ENCODE measurements at places on chromosomes 11 and 22.
A peak's percentile ranks its signal among the peaks of the same experiment; 100 is the strongest.

DNA sequence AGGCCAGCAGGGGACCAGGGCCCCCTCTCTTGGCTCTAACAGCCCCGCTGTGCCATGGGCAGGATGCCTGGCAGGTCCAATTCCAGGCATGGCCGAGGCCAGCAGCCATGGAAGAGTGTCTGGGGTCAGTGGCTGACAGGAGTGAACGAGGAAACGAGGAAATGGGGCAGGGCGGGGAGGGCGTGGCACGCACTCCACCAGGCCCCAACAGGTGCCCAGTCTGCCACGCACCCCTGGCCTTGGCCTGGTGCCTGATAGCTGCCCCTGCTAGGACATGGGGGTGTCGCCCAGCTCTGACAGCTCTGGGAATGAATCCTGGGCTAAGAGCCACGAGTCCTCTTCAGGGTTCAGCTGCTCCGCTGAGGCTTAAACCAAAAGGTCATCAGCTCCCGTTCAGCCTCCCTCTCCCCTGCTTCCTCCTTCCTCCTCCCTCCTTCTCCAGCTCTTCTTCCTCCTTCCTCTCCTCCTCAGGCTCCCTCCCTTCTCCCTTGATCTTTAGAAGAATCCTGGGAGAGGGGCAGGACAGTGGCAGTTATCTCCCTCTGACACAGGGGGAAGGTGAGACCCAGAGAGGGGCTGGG lies 11.5 kb upstream of the TBC1D22A start:
- DNase-seq: no peak

GRCh38 chr11:12399355-12399754 lies 22.0 kb downstream of the PARVA start:
- no peak for DNase-seq

GRCh38 chr11:33617672-33618350 lies 82.8 kb downstream of the C11orf91 start:
- no peak for DNase-seq

GRCh38 chr11:117900720-117901440 lies 24.4 kb upstream of the FXYD6 start:
- DNase-seq: peak; percentile 74

DNA sequence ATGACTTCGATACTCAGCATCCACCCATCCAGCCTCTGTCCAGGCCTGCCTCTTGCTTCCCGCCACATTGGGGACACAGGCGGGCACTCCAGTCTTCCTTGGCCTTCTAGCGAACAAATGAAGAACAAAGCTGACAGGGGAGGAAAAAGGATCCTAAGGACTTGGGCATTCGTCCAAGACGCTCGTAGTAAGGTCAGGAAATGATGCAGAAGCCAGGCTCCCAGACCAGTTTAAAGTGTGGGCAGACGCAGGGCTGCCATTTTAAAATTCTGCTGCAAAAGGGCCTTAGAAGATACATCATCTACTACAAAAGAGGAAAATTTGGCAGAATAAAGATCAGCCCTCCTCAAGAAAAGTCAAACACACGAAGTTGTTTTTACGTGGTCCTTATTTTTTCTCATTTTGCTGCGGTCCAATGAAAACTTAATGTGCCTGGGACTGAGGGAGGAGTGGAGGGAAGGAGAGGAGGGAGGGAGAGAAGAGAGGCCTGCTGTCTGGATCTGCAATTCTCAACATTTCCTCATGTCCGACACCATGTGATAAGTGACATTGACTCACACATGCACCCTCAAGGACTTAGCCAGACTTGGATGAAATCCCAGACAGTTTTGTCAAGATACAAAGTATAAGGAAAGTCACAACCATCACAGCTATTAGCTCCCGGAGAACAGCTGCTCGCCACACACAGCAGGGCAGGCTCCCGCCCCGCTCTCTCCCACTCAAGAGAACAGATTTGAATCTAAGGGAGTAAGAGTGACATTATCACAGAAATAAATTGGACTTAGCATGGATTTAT lies 5.7 kb downstream of the DNAL4 start:
- peak; percentile 62 for DNase-seq

GRCh38 chr22:28920757-28921584 lies 37.6 kb downstream of the ZNRF3 start:
- peak; percentile 24 for DNase-seq

GRCh38 chr11:78630561-78631303 lies 56.1 kb upstream of the NARS2 start:
- no peak for DNase-seq

- no peak for DNase-seq
Measured at GRCh38 chr22:49243965-49244364, 583.7 kb downstream of the BRD1 start.

- no peak for DNase-seq
Measured at GRCh38 chr11:14583252-14584034, 60.2 kb upstream of the PDE3B start.

- DNase-seq: no peak
Measured at GRCh38 chr22:45585437-45585755, 82.7 kb downstream of the FBLN1 start.

- peak; percentile 76 for DNase-seq
Measured at GRCh38 chr22:28438183-28438768, 241.4 kb downstream of the TTC28 start.

DNA sequence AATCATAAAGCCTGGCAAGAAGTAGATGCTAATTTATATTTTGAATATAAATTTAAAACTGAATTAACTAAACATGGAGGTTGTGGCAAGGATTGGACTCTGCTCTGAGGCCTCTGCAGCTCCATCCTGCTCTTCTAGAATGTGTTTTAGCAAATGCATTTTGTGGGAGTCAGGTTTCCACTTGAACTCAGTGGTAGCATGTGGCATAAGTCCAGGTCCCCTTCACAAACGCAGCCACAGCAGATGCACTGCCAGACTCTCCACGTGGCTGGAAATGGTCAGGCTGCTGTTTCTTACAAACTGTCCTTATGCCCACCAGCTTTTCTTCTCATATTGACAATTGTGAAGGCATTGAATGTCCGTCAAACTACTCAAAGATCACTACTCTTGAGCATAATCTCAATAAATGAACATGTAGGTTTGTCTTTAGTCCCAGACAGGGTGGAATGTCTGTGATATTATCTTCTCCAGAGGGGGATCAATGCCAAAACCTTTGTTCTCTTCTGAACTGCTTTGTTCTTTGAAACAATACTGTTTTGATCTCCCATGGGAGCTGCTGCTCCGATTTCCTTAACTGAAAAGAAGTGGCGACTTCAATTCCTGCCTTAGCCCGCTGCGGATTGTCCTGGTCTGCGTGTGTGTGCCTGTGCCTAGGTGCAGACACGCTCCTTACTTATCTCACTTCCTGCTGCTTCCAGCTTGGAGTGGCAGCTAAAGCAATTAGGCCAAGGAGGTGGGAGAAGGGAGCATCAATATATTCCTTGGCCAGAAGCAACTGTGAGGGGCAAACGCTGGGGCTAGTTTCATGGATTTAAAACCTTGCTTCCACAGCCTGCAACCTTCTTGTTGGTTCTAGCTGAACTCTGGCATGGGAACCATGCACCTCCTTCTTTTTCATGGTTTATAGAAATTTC lies 24.2 kb downstream of the EIF4G2 start:
- peak; percentile 70 for DNase-seq

DNA sequence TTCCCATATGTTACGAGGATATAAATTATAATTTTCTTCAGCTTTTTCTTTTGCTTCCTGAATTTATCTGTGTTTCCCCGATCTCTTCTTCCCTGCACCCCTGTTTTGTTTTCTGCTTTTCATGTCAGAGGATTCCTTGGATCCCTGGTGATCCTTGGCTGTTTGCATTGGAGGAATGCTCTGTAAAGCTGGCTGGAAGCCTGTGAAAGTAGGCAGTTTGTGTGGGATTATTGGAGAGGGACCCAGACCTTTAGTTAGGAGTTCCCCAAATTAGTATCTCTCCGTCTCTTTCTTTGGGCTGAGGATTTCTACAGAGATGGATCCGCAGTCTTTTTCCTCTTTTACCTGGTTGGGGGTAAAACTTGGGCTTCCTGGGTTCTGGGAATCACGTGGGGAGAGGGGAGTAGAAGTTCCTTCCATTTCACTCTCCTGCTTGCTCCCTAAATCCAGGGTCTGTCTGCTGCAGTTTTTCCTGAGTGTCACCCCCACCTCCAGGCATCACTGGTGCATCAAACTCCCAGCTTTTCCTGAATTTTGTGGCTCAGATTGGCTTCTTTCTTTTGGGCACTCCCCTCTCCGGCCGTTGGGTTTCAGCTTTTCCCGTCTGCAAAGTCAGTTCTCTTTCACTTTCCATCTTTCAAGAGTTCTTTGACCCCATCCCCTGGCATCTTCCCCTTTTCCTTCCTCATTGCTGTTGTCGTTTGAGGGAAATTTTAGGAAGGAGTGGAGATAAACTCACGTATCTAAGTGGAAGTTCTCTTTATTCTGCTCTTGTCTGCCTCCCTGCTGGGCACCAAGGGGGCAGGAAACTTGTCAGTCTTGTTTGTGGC lies 79.1 kb upstream of the ALX4 start:
- DNase-seq: no peak

- DNase-seq: no peak
Measured at GRCh38 chr22:30829901-30830550, 135.4 kb downstream of the OSBP2 start.

DNA sequence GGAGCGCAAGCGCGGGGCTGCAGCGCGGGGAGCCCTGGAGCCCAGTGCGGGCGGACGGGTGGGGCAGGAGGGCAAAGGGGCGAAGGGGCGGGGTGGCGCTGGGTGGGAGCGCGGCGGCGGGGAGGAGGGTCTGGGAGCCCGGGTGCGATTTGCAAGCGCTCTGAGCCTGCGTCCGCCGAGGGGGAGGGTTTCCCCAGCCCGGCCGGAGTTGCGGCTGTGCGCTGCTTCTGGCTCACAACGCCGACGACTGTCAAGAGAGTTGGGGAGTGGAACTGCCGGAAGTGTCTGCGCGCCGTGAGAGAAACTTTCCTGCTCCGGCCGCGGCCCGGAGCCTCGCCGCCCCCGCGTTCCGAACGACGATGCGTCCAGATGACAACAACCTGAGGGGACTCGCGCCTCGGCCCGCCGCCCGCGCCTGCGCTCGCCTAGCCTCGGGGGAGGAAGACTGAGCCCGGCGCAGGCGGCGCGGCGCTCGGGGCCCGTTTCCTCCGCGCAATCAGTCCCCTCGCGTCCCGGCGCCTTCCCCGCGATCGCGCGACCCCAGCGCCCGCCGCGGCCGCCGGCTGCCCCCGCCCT lies at the start of gene ARHGAP42:
TSS of gene ARHGAP42 (plus strand) at position 235 of the 576 bp plus-strand sequence. CDS start 391 bp downstream, outside the sequence.
- DNase-seq: peak; percentile 37

- DNase-seq: peak; percentile 79
Measured at GRCh38 chr22:24873226-24873625, 67.2 kb downstream of the SGSM1 start.

DNA sequence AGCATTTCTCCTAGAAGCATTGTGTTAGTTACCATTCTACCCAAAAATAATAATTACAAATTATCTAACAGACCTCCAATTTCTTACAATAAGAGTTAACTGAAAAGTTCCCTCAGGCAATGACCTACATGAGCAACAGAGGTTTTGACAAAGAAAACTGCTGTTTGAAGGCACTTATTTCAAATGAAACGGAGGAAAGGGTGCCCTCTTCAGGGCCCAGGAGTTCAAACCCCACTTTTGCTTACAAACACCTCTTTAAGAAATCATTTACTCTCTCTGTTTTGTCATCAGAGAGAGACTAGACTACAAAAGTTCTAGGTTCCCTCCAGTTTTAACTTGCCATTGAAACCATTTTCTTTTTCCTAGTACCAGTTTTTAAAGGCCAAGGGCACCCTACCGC lies 56.7 kb downstream of the AMBRA1 start:
- no peak for DNase-seq

GRCh38 chr22:31122532-31123291 lies at the start of gene INPP5J:
TSS of gene INPP5J (plus strand) at chr22:31122966. CDS start at chr22:31123015, 49 bp downstream.
- peak; percentile 93 for DNase-seq

DNA sequence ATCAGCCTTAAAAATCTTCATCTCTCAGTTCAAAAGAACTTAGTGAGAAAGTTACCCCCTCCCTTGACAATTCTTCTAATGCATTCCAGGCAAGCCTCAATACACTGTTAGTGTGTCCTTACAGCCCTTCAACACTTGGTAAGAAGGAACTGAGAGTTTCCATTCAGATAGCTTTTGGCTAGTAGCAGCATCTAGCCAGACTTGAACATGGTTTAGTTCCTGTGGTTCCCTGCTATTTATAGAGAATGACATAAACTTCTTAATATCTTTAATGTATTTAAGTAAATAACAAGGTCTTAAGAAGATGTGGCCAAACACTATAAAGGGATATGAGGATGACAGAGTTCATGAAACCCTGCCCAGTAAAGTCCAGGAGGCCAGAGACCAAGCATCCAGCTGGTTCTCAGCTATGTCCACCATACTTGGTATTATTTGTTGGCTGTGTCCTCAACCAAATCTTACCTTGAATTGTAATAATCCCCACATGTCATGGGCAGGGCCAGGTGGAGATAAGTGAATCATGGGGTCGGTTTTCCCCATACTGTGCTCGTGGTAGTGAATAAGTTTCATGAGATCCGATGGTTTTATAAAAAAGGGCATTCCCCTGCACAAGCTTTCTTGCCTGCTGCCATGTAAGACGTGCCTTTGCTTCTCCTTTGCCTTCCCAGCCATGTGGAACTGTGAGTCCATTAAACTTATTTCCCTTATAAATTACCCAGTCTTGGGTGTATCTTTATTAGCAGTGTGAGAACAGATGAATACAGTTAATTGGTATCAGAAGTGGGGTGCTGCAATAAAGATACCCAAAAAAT lies 132.4 kb downstream of the LARGE1 start:
- no peak for DNase-seq

- DNase-seq: no peak
Measured at GRCh38 chr11:110679323-110679975, 32.8 kb downstream of the ARHGAP20 start.

GRCh38 chr11:97123237-97123636 lies 733.4 kb downstream of the JRKL start:
- DNase-seq: no peak

DNA sequence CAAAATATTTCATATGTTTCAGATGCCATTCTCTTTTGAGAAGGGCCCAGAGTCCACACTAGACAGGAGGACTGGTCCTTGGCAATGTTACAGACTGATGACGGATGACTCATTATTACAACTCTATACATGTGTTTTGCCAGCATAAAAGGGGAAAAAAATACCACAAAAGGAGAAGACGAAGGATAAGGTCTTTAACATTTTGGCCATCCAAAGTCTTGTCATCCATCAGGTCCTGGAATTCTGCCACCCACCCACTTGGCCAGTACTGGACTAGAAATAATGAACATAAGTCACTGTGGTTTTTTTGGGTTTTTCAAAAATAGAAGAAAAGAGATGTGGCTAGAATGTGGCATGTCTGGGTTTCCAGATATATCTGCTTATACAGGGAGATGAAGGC lies 57.7 kb upstream of the BDNF start:
- no peak for DNase-seq

GRCh38 chr11:62558669-62559068 lies 12.1 kb upstream of the AHNAK start:
- DNase-seq: no peak

- DNase-seq: no peak
Measured at GRCh38 chr22:41264408-41264941, 21.5 kb downstream of the RANGAP1 start.

DNA sequence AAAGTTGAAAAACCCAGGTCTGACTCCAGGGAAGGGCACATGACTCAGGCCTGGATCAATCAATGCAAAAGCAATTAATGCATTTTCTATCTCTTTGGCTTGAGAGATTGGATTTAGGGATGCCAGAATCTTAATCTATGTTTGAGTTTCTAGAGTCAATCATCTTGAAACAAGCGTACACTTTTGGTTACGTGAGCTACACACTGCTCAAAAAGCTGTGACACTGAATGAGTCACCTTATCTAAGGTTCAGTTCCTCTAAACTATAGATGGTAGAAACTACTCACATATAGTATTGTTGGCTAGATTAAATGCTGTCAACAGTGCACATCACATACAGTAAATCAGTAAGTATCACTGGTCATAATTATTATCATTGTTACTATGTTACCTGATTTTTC lies 24.2 kb downstream of the MRE11 start:
- DNase-seq: no peak

GRCh38 chr11:65639623-65640482 lies 2.0 kb downstream of the SIPA1 start:
- DNase-seq: peak; percentile 7
